ENCODE measurements at places on chromosomes 5 and 9.

- peak; percentile 41 for DNase-seq
Observed at GRCh38 chr9:28600226-28600625, 1026.9 kb upstream of the C9orf72 start.

DNA sequence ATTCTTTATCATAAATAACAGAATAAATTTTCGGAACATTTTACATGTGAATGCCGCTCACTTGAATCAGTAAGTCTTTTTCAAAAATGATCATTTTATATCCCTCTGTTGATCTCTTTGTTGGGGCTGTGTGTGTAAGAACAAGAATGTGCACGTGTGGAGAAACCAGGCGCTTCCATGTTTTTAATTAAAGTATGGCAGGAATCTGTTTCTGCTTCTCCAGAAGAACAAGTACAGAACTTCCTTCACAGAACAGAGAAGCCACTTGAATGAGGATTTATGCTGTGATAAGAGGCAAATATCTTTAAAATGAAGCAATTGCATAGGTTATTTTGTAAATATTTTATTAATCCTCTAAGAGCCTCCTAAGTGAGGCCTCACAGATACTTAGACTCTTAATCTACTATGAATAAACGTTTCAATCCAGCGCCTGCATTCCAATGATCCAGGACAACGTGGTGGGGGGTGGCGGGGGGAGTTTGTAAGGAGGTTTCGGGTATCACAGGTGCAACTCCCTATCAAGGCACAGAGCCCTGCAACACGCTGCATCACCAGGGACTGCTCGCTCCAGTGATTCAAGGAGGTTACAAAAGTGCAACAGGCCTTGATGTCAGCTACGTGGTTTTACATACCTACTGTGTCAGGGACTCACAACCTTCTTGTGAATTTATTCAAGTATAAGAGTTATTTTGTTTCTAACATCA lies 409.2 kb downstream of the BNC2 start:
- DNase-seq: no peak

DNA sequence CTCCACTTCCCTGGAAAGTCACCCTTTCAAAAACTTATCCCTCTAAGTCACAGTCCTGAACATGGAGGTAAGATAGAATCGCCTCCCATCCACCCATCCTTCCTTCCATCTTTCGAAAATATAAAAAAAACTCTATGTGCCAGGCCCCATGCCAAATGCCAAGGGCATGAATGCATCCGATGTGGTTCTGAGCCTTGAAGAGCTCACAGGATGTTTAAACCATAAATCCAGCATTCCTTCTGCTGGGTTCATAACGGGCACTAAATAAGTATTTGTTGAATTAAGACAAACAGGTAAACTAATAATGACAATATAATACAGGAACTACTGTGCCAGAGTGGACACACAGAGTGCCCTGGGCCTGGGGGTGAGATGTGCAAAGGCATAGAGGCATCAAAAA lies 147.3 kb downstream of the TTLL11 start:
- DNase-seq: no peak

DNA sequence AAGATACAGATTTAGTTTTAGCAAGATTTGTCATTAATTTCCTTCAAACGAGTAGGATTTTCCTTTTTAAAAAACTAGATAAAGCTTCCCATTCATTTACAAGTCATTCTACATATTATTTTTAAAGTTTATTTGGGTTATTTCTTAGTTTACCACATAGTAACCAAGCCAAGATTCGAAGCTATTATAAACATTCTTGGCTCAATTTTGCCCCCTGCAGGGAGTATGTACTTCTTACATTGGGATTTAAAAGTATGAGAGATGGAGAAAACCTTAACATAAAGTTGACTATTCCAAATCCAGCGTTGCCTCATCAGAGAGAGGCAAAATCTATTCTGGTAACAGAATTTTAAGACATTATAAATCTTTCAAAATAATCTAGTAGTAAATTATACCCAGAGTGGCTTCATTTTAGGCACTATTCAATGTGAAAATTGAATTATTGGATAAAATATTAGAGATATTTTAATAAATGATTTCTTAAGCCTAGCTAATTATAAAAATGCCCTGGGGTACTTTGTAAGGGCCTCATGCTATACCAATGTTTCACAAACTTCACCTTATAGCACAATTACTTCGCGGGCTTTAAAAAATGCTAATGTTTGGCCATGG lies 39.1 kb downstream of the FBN2 start:
- DNase-seq: no peak

- DNase-seq: no peak
Observed at GRCh38 chr9:81431641-81432040, 257.7 kb downstream of the TLE1 start.

DNA sequence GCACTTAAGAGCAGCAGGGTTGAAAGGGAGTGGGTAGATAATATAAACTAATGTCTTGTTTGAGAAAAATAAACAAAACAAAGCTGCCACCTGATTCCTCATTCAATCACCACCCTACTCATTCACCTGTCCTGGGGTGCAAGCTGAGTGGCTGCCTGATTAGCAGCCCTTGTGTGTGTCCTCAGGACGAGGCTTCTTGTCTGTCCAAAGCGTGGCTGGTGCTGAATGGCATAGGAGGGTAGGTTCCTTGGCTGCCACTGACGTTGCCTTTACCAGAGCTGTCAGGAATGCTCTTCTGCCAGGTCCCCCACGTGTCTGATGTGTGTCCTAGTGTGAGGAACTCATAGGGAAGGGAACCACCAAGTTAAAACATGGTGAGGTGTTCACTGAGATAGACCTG lies 146.6 kb upstream of the SLC24A2 start:
- no peak for DNase-seq

DNA sequence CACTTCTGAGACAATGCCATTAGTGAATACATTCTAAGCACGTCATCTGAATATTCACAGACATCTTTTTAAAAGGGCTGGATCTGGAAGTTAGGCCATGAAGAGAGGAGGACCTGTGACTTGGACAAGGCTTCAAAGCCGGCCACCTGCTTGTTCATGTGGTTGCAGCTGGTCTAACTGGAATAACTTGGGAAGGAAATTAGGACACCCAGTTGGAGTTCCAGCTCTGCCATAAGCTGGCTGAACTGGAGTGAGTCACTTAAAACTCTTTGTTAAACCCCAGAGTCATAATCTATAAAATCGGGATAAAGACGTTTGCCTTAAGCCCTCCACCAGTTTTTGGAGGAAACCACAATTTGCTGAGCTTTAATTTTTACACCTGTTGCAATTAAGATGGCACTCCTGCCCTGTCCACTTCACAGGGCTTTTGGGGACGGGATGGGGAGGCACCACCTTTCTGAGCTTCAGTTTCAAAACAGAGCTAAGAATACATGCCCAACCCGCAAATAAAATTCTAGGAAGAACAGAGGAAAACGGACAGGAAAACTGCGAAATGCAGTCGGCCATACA lies 536 bp upstream of the STX17 start:
- DNase-seq: peak; percentile 6

DNA sequence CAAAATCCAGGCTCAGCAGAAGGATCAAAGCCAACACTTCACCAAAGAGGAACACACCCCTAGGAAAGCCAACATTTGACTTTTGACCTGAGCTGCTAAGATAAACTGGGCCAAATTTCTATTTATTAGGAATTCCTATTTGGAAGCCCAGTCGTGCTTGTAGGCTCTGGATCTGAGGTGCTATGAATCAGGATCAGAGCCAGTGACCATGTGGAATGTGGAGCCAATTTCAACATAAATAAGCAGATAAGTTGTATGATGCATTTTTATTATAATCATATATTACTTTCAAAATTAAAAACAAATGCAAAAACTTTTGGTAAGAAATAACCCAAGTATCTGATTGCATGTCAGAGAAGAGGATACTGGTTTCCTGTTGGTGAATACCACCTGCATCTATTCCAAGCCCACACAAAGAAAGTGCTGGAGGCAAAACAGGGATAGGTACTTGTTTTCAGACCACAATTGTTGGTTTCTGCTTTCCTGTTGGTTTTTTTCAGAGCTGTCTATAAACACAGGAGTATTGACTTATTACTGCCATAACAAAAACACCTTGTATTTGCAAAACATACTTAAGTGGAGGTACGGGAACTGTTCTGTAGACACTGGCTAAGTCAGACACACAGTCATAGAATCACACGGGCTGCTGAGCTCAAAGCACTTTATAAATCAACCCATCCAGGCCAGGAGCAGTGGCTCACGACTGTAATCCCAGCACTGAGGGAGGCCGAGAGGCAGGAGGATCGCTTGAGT lies 52.8 kb downstream of the ARL15 start:
- no peak for DNase-seq

- no peak for DNase-seq
Observed at GRCh38 chr9:13151489-13151888, 128.0 kb downstream of the MPDZ start.

GRCh38 chr9:120377268-120378159 lies 202.5 kb downstream of the CDK5RAP2 start:
- no peak for DNase-seq

- DNase-seq: no peak
Observed at GRCh38 chr5:53424686-53425615, 55.5 kb upstream of the FST start.

- DNase-seq: no peak
Observed at GRCh38 chr9:98134702-98135557, 15.9 kb upstream of the TRIM14 start.

DNA sequence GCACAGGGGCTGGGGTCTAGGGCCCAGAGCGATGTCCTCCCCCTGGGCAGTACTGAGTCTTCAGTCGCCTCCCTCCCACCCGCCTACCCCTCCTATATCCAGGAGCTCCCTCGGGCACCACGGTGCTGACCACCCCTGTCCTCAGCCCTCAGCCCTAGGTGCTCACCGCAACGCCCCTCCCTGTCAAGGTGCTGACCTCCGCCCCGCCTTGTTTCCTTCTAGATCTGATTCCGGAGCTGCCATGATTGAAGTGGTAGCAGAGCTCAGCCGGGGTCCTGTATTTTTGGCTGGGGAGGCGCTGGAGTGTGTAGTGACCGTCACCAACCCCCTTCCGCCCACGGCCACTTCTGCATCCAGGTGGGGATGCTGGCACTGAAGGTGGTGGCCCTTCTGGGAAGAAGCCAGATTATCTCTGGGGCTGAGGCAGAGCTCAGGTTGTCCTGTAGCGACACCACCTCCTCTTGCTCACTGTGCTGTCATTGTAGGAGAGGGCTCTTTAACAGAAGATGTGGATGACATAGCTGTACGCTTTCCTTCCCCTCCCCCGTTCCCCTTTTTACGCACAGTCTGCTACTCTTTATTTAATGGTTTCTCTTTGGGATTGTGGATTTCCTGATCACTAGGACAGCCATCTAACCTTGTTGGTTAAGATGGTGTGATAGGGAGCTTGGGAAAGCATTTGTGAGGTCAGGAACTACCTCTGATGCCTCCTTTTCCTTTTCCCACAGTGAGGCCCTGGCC lies 598 bp downstream of the RGP1 start:
- peak; percentile 42 for DNase-seq

- DNase-seq: no peak
Observed at GRCh38 chr9:86184138-86184524, 75.3 kb downstream of the C9orf153 start.

- no peak for DNase-seq
Observed at GRCh38 chr5:87120518-87121303, 147.0 kb upstream of the RASA1 start.

- no peak for DNase-seq
Observed at GRCh38 chr9:89835666-89836065, 230.9 kb downstream of the GADD45G start.

GRCh38 chr9:137026828-137027227 lies 1.2 kb downstream of the ABCA2 start:
- no peak for DNase-seq

DNA sequence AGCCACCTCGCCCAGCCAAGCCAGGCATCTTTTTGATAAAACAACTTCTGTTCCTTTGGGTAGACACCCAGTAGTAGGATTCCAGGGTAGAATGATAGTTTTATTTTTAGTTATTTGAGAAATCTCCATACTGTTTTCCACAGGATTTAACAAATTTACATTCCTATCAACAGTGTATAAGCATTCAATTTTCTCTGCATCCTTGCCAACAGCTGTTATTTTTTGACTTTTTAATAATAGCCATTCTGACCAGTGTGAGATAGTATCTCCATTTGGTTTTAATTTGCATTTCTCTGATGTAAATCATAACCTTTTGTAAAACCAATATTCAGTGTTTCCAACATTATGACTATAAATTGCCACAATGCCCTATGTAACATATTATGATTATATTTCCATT lies 28.2 kb upstream of the CCNB1 start:
- no peak for DNase-seq

DNA sequence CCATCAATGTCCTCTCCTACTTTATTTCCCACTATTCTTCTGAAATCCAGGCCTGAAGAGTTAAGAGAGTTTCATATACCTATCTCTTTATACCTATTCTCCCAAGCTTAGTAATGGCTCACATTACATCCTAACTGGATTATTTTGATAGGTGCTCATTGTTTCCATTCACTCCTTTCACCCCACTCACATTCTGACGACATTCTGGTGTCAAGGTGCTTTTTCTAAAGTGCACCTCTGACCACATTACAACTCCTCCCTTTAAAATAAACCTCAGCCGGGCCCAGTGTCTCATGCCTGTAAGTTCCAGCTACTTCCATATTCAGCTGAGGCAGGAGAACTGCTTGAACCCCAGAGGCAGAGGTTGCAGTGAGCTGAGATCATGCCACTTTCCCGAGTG lies 417.1 kb downstream of the BNC2 start:
- DNase-seq: no peak

GRCh38 chr9:107685901-107686300 lies 196.3 kb upstream of the KLF4 start:
- no peak for DNase-seq

- no peak for DNase-seq
Observed at GRCh38 chr9:135023088-135023785, 64.2 kb upstream of the OLFM1 start.

- DNase-seq: no peak
Observed at GRCh38 chr5:1853531-1853930, 29.2 kb downstream of the IRX4 start.

DNA sequence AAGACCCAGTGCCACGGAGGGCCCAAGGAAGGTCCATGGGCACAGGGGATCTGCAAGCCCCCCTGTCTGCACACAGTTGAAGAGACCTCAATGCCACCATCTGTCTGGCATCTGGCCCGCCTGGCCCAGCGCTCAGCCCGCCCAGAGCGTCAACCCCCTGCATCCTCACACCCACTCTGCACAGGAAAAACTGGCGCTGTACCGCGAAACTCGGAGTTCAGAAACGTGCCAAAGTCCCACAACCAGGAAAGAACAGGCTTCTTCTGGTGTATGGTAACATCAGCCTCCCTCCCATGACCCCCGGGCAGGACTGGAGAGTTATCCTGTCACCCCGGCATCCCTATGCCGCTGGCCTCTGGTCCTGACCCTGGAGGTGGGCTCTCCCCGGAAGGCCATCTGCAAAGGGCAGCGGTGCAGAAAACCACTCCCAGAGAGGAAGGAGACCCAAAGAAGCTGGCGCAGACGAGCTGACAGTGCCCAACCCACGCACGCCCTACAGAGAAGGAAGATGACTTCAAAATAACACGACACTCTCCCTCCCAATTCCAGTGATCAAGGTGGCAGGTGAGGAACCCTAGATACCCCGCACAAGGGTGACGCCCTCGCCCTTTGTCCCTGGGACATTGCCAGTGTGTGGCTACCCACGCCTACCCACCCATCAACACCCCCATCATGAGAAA lies 18.9 kb downstream of the VAV2 start:
- no peak for DNase-seq

GRCh38 chr5:72156946-72157624 lies 49.8 kb downstream of the MAP1B start:
- DNase-seq: no peak

- DNase-seq: no peak
Observed at GRCh38 chr5:43294226-43294625, 19.0 kb downstream of the HMGCS1 start.
